Progenitor cell of endocrine pancreas (in vitro differentiated cells): ENCODE measurements at places on chromosomes 7 and 10. TPM values are rescaled to one million over a fixed set of nuclear protein-coding genes. Genes with fewer than 3 reads are reported as not detected.

Gene SPDYE9
- total RNA-seq = 0.22 TPM in 1 of 2 replicates, not detected in the other

Gene NODAL
- total RNA-seq = not detected in 2 replicates

GRCh38 chr10:7819121-7819460, 786 bp downstream of the TAF3 start:
- H3K36me3 ChIP-seq = no peaks in the 10 kb centered on the region
- H3K4me3 ChIP-seq = peak overlapping the region; percentile 91
- no peaks in the 10 kb centered on the region for H3K27me3 ChIP-seq
- peak overlapping the region; percentile 95 for H3K27ac ChIP-seq
- no peak for DNase-seq

GRCh38 chr7:156654511-156655234, 14.1 kb downstream of the RNF32 start:
- H3K27ac ChIP-seq = no peak overlapping the region
- H3K4me1 ChIP-seq = peaks cover 28% of the 10 kb centered on the region
- H3K36me3 ChIP-seq = peaks cover 18% of the 10 kb centered on the region
- DNase-seq = no peak
- no peaks in the 10 kb centered on the region for H3K27me3 ChIP-seq
- H3K4me3 ChIP-seq = no peak overlapping the region

DNA sequence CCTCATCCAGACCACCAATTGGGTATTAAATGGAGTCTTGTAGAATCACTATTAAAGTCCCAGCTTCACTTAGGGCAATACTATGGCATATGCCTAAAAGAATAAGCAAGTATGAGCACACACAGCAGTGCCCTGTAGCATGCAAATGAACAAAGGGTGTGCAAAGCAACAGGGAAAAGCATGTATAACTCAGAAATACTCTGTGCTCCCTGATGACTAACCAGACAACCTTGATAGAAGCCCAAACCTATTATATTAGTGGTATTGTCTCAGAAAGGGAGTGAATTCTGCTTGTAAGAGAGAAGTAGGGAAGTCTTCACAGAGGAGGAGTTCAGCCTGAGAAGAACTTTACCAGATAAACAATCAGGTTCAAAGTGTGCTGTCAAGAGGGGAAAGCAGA, 131.2 kb downstream of the DGKI start:
- no peaks in the 10 kb centered on the region for H3K36me3 ChIP-seq
- H3K27me3 ChIP-seq = peaks cover 57% of the 10 kb centered on the region
- no peak overlapping the region for H3K27ac ChIP-seq
- H3K4me1 ChIP-seq = no peaks in the 10 kb centered on the region
- no peak for DNase-seq
- H3K4me3 ChIP-seq = no peak overlapping the region

DNA sequence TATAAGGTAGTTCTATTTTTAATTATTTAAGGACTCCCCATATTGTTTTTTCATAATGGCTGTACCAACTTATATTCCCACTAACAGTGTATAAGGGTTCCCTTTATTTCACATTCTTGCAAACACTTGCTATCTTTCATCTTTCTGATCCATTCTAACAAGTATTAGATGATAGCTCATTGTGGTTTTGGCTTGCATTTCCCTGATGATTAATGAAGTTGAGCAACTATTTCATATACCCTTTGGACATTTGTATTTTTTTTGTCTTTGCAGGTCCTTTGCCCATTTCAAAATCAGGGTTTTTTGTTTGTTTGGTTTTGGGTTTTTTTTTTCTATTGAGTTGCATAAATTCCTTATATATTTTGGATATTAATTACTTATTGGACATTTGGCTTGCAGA, 107.2 kb downstream of the EPC1 start:
- H3K27me3 ChIP-seq = no peaks in the 10 kb centered on the region

DNA sequence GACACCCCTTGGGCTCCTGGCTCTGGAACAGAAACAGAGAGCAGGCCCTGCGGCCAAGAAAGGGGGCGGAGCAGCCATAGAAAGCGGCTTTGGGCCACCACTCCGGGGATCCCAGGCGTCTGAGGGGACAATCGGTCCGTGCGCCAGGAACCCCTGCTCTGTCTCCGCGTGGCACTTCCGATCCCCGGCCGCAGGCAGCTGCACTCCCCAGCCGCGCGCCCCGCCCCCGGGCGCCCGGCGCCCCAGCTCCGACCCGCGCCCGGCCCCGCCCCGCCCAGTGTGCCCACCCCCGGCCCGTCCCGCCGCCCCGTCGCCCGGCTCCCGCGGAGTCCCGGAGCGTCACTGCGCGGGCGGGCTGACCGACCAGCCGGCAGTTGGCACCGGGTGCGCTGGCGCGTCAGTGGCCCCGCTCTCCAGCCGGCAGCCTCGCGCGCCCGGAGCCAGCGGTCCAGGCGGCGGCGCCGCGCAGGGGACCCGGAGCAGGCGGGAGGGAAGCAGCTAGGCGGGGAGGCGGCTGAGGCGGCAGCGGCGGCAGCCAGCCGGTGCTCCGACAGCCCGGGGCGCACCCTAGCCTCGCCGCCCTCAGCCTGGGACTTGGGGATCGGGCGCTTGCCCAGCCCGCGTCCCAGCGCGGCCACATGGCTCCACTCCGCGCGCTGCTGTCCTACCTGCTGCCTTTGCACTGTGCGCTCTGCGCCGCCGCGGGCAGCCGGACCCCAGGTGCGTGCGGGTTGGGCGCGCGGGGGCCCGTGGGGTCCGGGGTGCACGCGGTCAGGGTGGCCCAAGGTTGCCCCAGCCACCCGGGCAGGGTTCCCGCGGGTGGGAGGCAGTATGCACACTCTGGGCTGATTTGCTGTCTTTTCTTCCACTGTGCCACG, at the start of gene ADAMTS14:
ADAMTS14 (plus strand) TSS at position 342 of the 878 bp plus-strand sequence; CDS start at position 639, 297 bp downstream.
- H3K4me3 ChIP-seq = peak within 1 kb of the TSS; percentile 64
- H3K4me1 ChIP-seq = peaks cover 5% of the 10 kb centered on the region
- DNase-seq = peak; percentile 44
- H3K27ac ChIP-seq = peak within 1 kb of the TSS; percentile 45

DNA sequence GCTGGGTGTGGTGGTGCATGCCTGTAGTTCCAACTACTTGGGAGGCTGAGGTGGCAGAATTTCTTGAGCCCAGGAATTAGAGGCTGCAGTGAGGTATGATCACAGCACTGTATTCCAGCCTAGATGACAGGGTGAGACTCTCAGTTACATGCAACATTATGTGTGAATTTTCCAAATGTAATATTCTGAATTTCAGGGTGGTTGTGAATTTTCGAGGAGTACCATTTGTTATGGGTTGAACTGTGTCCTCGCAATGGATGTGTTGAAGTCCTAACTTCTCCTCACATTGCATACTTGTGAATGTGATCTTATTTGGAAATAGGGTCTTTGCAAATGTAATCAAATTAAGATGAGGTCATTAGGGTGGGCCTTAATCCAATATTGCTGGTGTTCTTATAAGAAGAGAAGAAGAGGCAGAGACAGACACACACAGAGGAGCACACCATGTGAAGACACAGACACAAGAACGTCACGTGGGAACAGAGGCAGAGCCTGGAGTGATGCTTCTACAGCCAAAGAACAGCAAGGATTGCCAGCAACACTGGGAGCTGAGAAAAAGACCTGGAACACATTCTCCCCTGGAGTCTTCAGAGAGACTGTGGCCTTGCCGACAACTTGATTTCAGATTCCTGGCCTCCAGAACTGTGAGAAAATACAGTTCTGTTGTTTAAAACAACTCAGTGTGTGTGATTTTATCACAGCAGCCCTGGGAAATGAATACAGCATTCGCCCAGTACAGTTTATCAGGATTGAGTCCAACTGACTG, 91.9 kb downstream of the ZNF783 start:
- no peaks in the 10 kb centered on the region for H3K4me1 ChIP-seq
- no peak overlapping the region for H3K27ac ChIP-seq
- H3K27me3 ChIP-seq = no peaks in the 10 kb centered on the region
- DNase-seq = no peak
- H3K36me3 ChIP-seq = no peaks in the 10 kb centered on the region

- no peak for DNase-seq
- no peaks in the 10 kb centered on the region for H3K36me3 ChIP-seq
- peaks cover 13% of the 10 kb centered on the region for H3K27me3 ChIP-seq
- H3K4me3 ChIP-seq = no peak overlapping the region
Observed at GRCh38 chr7:122329145-122329802, 24.7 kb upstream of the FEZF1 start.

DNA sequence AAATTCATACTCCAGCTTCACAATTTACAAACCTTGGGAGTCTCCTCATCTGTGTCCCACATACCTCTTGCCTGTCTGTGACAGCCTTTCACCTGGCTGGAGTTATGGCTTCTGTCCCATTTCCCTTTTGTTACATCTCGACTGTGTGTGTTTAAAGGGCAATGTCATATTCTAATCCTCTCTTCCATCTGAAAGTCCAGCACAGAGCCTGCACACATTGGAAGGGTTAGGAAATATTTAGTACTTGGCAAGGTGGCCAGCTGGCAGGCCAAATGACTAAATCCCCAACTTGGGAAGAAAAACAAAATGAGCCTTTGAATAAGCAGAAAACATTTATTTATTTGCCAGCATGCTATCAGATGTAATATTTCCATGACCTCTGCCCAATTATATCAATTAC, 120.1 kb upstream of the STK17A start:
- H3K4me3 ChIP-seq = no peak overlapping the region
- peaks cover 6% of the 10 kb centered on the region for H3K27me3 ChIP-seq
- DNase-seq = no peak
- peaks cover 8% of the 10 kb centered on the region for H3K4me1 ChIP-seq
- no peak overlapping the region for H3K27ac ChIP-seq

DNA sequence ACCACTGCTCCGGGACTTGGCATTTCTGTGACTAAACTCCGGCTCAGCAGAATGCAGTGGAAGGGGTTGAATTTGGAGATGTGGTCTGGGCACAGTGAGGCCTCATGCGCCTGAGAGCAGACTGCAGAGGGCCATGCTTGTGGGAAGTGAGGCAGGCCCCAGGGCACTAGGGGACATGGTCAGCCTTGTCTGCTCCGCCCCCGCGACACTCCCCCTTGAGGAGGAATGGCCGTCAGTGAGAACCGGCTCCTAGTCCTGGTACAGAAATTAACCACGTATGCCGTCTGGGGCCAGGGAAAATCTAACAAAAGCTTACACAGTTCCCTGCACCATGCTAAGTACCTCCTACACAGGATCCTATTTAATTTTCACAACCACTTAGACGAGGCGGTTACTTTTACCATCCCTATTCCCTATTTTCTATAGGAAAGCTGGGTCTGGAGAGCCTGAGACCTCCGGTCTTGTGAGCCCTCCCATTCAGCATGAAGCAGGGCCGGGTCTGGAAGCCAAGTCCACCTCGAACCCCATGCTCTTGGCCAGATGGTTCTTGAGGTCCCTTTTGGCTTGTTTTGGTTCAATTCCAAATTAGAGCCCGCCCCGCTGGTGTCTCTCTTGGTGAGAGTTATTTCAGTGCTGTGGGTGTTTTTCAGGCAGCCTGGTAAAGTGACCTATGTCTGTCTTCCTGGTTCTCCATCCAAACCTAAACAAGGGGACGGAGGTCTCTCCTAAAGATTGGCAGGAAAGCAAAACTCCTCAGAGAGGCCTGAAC, 87.7 kb upstream of the PITRM1 start:
- H3K4me1 ChIP-seq = peaks cover 5% of the 10 kb centered on the region
- H3K27me3 ChIP-seq = peaks cover 15% of the 10 kb centered on the region
- H3K4me3 ChIP-seq = no peak overlapping the region
- H3K36me3 ChIP-seq = no peaks in the 10 kb centered on the region

DNA sequence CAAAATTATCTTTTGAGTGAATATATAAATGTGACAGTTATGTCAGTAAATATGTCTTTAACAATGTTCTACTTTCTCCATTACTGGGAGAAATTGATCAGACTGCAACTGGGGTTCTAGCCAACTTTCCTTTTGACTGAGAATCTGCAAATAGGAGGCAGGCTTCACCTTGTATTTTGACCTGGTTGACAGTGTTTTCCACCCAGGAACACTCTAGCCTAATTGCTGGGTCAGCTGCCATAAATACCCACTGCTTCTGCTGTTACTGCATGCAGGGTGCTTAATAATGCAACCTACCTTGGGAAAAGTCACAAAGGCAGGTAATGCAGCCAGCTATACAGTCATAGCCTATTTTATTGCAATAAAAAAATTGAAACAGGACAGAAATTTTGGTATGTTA, 319.0 kb downstream of the DGKB start:
- H3K4me3 ChIP-seq = no peak overlapping the region
- H3K36me3 ChIP-seq = peaks cover 3% of the 10 kb centered on the region
- peaks cover 15% of the 10 kb centered on the region for H3K4me1 ChIP-seq
- H3K27me3 ChIP-seq = no peaks in the 10 kb centered on the region

GRCh38 chr7:15798081-15798480, 111.6 kb upstream of the MEOX2 start:
- H3K4me3 ChIP-seq = no peak overlapping the region
- no peaks in the 10 kb centered on the region for H3K27me3 ChIP-seq

- H3K27me3 ChIP-seq = no peaks in the 10 kb centered on the region
- peaks cover 20% of the 10 kb centered on the region for H3K4me1 ChIP-seq
- DNase-seq = peak; percentile 12
Observed at GRCh38 chr7:139231513-139232376, 708 bp downstream of the UBN2 start.

GRCh38 chr7:127976056-127976737, 55.0 kb downstream of the LRRC4 start:
- no peaks in the 10 kb centered on the region for H3K27me3 ChIP-seq
- peaks cover 27% of the 10 kb centered on the region for H3K36me3 ChIP-seq
- no peak overlapping the region for H3K27ac ChIP-seq
- peaks cover 7% of the 10 kb centered on the region for H3K4me1 ChIP-seq
- no peak overlapping the region for H3K4me3 ChIP-seq

GRCh38 chr10:23408330-23408976, 30.4 kb upstream of the OTUD1 start:
- H3K4me3 ChIP-seq = no peak overlapping the region
- H3K4me1 ChIP-seq = no peaks in the 10 kb centered on the region
- no peaks in the 10 kb centered on the region for H3K36me3 ChIP-seq
- DNase-seq = no peak
- H3K27ac ChIP-seq = no peak overlapping the region
